ENCODE measurements at places on chromosomes 6 and 20.

DNA sequence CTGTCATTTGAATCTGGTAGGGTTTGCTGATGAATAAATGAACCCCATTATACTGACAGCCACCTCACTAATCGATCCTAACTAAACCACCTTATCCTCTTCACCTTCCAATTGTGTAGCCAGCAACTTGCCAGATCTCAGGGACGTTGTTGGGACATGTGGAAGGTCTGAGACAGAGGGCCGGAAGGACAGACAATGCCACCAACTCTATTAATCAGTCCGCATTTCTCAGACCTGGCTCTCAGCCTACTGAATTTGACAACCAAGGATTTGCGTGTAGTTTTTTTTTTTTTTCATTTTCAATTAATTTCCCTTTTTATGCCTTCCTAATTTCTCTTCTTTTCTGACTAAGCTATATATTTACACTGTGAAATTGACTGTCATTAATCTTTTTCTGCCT, 122.5 kb downstream of the CARMIL1 start:
- no peak for DNase-seq

DNA sequence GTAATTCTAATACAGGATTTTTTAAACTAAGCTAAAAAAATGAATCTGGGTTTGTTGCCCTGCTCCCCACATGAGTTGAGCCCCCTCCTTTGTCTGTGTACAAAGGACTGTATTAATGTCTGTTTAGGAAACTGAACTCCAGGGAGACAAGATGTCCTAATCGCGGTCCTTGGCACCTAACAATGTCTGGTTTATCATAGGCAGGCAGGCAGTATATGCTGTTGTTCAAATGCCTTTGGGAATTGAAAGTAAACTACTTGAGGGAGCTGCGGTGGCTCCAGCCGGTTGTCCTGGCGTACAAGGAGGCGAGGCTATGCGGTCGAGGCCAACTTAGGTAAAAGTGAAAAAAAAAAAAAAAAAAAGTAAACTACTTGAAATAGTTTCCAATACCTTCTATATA, 98.5 kb downstream of the TULP4 start:
- no peak for DNase-seq

- DNase-seq: no peak
These were observed 10.6 kb upstream of the IL17F start for GRCh38 chr6:52254731-52255378.

DNA sequence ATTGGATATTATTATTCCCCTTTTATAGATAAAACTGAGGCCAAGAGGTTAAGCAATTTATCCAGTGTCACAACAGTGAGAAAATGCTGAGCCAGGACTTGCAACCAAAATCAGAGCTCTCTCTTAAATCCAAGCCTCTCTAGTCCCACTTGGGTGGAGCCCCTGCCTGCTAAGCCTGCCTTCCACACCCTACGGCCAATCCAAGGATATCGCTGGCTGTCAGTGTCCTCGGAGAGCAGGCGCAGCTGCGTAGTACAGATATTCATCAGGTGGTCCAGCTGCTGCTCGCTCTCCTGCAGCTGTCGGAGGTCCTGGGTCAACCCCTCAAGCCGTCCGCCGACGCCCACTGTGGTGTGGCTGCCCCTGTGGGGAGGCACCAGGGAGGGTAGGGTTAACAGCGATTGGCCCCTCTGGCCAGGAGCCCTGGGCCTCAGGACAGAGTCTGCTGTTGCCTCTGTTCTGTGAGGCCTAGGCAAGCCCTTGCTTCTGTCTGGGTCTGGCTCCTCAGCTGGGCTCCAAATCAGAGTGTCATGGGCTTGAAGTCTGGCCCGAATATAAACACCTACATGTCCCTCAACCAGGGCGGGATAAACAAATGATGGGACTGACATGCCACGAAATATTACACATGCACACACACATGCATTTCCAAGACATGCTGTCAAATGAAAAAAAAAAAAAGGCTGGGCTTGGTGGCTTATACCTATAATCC, 3.9 kb upstream of the NECAB3 start:
- no peak for DNase-seq

DNA sequence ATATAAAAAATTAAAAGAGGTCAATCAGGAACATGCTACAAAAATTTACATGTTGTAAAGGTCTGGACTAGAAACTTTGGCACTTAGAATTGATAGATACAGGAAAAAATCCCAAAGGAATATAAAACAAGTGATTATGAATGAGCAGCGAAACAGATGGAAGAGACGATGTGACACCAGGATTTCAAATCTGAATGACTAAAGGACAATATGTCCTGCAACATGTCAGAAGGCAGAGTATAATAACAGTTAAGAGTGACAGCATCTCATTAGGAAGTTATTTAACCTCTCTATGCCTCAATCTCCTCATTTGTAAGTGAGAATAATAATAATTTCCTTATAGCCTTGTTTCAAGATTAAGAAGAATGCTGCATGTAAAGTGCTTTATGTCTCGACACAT, 50.3 kb downstream of the FRK start:
- no peak for DNase-seq

GRCh38 chr6:12622566-12622965, 94.0 kb upstream of the PHACTR1 start:
- no peak for DNase-seq

DNA sequence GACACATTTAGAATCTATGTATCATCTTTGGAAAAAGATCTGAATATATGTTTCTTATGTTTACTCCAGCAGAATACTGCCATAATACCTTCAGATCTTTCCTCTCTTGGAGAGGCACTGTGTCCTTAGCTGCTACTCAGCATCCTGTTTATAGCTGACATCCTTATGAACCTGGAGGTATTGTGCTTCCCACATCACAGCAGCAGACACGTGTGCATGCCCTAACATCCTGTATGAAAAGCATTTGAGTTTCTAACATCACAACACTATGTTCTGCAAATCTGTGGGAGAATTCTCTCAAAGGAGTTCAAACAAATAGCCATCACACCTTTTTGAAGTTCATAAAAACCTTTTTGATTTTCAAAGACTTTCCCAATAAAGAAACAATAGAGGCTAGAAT, 216.0 kb downstream of the GJA1 start:
- peak; percentile 65 for DNase-seq

- DNase-seq: peak; percentile 33
These were observed 4.3 kb downstream of the PPP1R10 start for GRCh38 chr6:30612687-30613248.

DNA sequence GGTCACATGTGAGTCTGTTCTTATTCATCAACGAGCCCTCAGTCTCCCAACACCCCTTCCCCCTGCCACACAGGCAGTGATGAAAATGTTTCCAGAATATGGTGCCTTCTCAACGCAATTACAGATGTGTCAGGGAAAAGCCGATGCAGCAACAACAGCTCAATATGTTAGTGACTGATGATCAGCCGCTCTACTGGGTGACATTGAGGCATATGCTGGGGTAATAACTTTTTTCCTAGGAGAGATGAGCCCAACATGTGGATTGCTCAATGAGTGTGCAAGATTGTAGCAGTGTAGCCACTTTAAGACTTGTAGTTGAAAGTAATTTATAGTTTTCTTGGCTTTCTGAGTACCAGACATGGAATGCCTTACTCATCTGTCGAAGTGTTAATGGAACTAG, 49.4 kb downstream of the DTD1 start:
- no peak for DNase-seq

DNA sequence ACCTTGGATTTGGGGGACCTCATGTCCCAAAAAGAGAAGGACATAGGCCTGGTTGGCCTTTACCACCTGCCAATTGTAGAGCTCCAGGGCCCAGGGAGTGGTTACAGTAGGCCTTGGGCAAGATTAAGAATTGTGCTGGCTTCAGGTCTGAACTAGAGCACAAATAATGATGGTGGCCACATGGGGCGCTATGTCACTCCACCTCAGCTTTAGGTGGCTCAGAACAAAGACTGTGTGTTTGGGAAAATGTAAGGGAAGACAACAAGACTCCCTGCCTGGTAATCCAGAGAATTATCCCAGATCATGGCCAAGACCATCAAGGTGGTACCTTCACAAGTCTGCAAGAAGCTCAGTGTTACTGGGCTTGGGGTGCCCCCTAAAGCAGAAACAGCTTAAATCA, 224.9 kb upstream of the OPRM1 start:
- DNase-seq: no peak

- DNase-seq: peak; percentile 36
These were observed 100.2 kb downstream of the FIG4 start for GRCh38 chr6:109791301-109791700.

- DNase-seq: no peak
These were observed 30.6 kb downstream of the SPINT4 start for GRCh38 chr20:45752746-45753145.

GRCh38 chr20:36117638-36118037, 36.9 kb upstream of the EPB41L1 start:
- no peak for DNase-seq

GRCh38 chr6:109701774-109702173, 10.7 kb downstream of the FIG4 start:
- no peak for DNase-seq

DNA sequence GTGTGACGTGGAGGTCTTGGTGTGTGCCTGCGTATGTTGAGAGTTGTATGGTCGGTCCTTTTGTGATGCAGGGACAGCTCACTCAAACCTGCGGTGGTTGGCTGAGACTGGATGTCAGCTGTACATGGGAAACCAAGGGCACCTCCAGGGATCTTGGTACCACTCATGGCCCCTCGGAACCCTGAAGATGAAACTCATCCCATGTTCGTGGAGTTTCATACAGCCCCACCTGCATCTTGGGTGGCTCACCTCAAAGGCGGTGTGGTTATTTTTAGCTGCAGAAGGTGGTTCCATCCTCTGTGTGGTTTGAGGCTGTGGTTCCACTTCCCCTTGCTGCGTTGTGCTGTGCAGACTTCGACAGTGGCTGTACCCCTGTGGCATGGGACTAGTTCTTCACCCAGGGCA, 52.6 kb upstream of the SLC22A1 start:
- no peak for DNase-seq

DNA sequence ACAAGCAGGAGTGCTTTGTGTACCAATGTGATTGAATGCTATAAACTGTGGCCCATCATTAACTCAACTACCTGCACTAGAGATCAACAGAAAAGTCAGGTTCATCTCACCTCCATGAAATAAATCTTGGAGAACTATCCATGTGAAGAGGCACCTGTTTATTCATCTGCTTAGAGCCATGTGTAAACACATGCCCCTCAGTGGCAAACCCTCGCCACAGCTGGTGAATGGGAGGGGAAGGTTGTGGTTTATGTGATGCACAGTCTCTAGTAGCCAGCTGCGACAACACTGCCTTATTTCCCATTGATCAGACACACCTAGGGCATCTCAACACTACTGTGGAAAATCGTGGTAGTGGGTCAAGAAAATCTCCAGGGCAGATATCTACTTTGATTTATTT, 640.2 kb downstream of the PTPRT start:
- DNase-seq: no peak

DNA sequence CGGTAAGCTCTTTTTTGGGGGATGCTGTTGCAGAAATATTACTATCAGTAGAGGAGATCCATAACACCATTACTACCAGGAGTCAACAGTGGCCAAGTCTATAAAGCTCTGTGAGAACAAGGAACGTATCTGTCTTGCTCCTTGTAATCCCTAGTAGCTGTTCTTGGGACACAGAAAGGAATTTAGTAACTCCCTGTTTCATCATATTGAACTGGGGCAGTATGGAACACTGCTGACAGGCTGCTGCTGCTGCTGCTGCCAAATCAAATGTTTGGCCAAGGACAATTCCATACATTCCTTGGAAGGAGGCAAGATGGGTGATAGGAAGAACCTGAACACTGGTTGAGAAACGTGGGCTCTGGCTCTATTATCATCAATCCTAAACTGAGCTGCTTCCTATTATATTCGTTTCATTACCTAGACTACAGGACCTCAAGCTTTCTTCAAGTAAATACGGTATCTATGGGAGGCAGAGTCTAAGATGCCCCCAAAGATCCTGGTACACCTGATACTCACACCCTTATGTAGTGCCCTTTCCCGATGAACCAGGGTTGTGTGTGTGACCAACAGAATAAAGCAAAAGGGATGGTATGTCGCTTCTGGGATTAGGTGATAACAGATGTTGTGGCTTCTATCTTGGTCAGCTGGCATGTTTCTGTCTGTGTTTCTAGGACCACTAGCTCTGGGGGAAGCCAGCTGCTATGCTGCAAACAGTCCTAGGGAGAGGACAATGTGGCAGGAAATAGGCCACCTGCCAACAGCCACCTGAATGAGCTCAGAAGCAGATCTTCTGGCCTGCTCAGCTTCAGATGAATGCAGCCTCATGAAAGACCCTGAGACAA, 39.5 kb downstream of the ELOVL5 start:
- peak; percentile 70 for DNase-seq

DNA sequence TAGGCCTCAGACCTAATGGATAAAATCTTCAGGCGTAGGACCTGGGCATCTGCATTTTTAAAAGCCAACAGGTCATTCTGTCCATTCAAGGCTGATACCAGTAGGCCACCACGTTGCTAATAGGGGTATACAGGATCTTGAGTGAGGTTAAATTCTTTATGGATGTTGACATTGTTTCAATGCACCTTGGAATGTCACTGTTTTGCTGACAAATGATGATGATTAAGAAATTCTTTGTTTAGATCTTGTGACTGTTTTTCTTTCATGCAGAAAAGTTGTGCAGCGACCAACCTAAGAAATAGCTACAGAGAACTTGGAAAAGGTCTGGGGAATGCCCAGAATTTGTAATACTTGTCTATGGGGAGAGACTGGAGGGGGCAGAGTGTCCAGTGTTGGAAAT, 101.1 kb upstream of the CLDN20 start:
- no peak for DNase-seq

DNA sequence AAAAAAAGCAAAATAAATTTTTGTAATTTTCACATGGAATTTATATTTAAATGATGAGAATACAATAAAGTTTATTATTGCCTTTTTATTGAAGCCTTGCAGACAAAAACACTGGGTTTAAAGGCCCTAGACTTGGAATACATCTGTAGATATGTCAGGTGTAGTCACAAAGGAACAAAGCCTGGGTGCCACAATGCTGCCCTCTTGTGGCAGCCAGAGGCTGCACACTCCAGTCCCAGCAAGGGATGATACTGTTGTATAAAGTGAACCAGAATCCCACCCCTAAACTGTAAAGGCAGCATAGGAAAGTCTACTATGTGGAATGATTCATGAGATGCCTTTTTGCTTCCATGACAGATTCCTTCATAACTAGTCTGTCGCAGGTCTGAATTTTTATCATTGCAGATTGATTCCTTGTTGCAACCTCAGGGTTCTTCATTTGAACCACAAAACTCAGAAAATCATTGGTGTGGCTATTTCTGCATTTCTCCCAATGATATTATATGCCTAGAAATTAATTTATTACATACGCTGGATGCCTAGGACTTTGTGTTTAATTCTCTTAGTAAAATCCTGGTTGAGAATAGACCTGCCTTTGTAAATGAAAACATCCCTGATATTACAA, 37.0 kb downstream of the MAK start:
- DNase-seq: peak; percentile 76

- no peak for DNase-seq
These were observed 62.3 kb upstream of the SYNDIG1 start for GRCh38 chr20:24407151-24407550.

- no peak for DNase-seq
These were observed 331.7 kb downstream of the FARS2 start for GRCh38 chr6:5592886-5593519.

GRCh38 chr6:108686896-108687295, 126.2 kb downstream of the FOXO3 start:
- DNase-seq: no peak

- DNase-seq: no peak
These were observed 212.5 kb upstream of the SUPT3H start for GRCh38 chr6:45590226-45590625.

- DNase-seq: no peak
These were observed 304.3 kb upstream of the SUPT3H start for GRCh38 chr6:45681860-45682511.

- no peak for DNase-seq
These were observed 74.6 kb upstream of the THBS2 start for GRCh38 chr6:169328112-169328801.

- DNase-seq: no peak
These were observed 147.9 kb downstream of the VEGFA start for GRCh38 chr6:43917878-43918382.

All from cerebellar cortex (tissue), 1 donor.